ENCODE measurements at places on chromosomes 5 and 9.
A peak's percentile ranks its signal among the peaks of the same experiment; 100 is the strongest.

GRCh38 chr5:139394654-139395566, at the start of gene PROB1:
Gene PROB1, minus strand, starts transcription at chr5:139395104. Its CDS starts 23 bp downstream, at chr5:139395081.
- no peak for DNase-seq

DNA sequence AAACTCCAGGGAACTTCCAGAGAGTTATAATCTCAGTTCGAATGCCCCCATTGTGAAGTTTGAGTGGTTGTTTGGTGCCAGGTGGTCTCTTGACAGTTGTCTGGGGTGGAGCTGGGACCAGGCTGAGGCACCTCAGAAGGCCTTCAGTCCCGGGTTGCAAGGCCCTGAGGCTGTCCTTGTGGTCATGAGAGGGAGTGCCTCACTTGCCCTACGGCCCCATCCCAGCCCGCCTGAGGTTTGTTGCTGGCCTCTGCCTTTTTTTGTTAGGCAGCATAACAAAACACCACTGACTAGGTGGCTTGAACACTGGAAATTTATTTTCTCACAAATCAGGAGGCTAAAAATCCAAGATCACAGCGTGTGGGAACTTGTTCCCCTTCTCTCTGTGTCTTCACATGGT, 73.0 kb upstream of the PAPPA start:
- no peak for DNase-seq

DNA sequence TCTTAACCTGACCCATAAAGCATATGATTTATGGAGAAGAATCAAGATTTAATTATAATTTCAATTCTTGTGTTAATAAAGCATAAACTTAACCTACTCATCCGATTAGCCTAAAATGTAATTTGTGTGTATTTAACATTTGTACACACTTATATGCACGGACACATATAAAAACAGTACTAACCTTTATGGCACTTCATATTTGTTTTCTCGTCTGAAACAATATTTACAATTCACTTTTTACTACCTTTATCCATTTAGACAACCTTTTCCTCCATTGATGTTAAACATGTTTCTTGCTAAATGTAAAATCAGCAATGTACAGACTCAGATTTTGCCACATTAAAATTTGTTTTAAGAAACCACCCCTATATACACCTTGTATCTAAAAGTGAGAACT, 22.8 kb downstream of the MEGF10 start:
- no peak for DNase-seq

DNA sequence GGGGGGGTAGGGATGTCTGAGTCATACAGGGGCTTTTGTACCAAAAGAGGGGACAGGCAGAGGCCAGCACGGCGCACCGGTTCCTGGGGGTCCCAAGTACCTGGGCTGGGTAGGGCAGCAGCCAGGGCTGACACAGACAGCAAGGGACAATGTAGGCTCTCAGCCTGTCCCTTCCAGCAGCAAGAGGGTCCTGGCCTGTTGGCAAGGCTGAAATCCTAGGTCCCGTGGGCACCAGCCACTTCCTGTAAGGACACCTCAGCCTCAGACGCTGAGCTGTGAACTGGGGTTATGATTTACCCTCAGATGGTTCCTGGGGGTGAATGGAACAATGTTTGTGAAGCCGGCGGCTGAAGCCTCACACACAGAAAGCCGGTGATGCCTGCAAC, 41.3 kb downstream of the NACC2 start:
- no peak for DNase-seq

DNA sequence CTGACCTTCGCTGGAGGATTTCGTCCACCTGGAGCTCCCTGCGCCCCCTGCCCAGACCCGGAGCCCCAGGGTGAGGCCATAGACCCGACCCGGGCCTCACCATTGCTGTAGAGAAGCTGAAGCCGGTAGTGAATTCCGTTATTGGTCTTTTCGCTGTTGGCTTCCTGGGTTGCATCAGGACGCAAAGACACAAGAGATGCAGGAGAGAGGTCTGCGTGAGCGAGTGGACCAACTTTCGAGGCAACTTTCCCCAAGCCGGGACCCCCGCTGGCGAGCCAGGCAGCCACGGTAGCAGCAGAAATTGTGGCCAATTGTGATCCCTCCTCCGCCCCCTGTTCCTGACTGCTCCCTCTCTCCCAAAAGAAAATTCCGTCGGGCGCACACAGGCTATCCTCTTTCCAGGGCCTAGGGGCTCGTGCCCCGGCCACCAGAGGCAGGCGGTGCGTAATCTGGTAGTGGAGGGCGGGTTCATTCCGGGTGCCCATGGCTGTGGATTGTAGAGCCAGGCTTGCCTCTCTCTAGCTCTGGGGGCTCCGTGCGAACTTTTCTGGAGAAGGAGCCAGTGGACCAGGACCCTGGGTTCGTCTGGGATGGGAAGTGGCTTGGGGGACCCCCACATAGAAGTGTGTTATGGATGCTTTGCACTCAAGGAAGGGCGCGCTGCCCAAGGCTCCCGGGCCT, 3.3 kb downstream of the EBF1 start:
- DNase-seq: no peak

DNA sequence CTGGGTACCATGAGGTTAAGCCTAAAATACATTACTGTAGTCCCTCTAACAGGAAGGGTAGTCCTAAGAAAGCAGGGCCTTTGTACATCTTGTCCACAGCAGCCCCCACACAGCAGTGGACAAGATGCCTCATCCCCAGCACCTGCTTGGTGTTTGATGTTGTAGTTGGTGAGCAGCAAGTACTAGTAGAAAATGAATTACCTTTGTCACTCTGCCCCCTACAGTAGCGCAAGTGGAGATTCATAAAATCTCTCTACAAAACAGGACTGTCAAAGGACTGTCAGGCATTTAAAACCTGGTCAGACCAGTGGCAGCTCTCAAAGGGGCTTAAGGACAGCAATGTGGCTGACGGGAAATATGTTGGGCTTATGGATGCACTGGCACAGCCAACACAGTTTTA, 122.5 kb downstream of the TMEM174 start:
- DNase-seq: no peak

DNA sequence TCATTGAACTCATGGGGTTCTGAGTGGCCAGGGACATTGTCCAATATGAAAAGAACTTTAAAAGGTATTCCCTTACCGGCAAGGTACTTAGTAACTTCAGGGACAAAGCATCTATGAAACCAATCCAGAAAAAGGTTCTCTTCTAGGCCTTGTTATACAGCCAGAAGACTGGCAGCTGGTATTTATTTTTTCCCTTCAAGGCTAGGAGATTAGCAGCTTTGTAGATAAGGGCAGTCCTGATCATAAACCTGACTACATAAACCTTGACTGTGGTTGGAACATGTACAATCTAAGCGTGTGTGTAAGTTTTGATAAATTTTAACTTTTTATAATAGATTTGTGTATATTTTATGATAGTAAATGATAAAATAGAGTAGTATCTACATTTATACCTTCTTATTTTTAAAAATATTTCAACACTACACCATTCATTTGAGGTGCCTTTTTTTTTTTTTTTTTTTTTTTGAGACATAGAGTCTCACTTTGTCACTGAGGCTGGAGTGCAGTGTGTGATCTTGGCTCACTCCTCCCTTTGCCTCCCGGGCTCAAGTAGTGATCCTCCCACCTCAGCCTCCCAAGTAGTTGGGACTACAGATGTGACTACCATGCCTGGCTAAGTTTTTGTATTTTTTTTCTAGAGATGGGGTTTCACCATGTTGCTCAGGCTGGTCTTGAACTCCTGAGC, 24.5 kb downstream of the RANBP17 start:
- no peak for DNase-seq

- no peak for DNase-seq
These were observed 50.1 kb downstream of the AMBP start for GRCh38 chr9:114027863-114028465.

- DNase-seq: no peak
These were observed 123.8 kb downstream of the TMEM174 start for GRCh38 chr5:73296772-73297171.

DNA sequence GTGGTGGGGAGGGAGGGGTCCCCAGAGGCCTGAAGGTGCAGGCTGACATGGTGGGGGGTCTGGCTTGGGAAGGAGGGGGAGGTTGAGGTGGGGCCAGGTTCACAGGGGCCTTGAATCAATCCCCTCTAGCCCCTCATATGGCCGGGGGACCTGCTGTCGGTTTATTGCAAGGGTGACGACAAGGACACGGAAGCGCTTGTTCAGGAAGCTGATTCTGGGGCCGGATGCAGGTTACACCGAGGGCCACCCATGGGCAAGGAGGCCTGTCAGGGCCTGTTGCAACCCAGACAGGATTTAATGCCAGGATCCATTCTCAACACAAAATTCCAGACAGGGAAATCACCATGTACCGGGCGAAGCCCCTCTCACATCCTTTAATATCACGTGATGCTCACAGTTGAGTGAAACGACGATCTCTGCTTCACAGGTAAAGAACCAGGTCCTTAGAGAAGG, 41.6 kb upstream of the SYNPO start:
- DNase-seq: no peak

- no peak for DNase-seq
These were observed 109.7 kb downstream of the TSSK1B start for GRCh38 chr5:113325054-113325453.

- peak; percentile 36 for DNase-seq
These were observed 136.7 kb downstream of the ROR2 start for GRCh38 chr9:91813176-91813795.

GRCh38 chr5:154403776-154404387, 41.9 kb upstream of the SAP30L start:
- DNase-seq: no peak

DNA sequence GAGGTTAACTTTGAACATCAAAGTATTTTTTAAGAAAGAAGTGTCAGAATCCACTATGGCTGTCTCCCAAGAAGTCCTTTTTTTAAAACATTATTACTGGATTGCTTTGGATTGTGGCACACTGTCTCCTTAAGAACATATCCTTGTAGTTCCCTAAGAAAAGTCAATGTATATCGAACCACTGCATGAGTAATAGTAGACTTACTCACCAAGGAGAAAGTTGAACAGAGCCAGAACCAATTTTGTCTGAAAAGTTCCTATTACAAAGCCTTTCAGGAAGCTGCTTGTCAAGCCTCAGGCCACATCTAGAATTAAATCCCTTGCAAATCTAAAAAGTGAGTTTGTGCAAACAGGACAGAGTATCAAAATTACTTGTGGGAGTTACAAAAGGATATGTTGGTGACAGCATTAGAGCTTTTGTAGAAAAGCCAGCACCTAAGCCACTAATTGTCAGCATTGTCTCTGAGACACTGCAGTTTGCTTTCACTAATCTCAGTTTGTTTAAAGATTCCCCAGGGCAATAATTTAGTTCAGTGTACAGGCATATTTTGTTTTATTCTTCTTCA, 195.4 kb downstream of the MPDZ start:
- no peak for DNase-seq

DNA sequence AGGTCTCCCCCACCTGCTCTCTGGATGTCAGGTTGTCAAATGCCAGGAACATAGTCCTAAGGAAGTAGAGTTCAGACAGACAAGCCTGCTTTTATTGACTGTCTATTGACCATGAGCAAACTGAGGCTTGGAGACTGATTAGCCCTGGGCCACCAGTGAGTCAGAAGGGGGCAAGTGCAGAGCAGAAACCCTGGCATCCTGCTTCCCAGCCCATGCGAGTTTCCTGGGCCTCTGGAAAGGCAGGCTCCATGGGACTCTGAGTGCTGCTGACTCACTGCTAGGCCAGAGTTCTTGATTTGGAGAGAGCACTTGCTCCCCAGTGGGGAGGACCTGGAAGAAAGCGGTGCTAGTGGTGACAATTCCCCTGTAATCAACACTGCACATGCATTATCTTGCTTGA, 2.8 kb upstream of the HBEGF start:
- no peak for DNase-seq
